ENCODE measurements at places on chromosomes 3 and 15.

DNA sequence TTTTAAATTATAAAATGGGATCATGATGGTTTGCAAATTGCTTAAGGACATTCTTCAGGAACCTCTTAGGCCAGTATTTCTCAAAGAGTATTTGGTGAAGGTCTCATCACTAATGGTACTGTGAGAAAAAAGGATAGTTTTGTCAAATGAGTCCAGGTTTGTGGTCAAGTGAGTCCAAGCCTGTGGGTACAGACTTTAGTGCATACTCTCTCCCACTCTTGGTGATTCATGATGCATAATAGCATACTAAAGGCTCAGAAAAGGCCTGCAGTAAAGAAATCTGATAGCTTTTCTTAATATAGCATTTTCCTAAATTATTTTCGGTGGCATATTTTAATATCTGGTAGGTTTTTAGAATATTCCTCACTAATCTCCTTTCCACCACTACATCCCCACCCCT lies 20.0 kb downstream of the BOC start:
- no peak for DNase-seq

GRCh38 chr3:70882104-70882503 lies 569.7 kb upstream of the MDFIC2 start:
- no peak for DNase-seq

DNA sequence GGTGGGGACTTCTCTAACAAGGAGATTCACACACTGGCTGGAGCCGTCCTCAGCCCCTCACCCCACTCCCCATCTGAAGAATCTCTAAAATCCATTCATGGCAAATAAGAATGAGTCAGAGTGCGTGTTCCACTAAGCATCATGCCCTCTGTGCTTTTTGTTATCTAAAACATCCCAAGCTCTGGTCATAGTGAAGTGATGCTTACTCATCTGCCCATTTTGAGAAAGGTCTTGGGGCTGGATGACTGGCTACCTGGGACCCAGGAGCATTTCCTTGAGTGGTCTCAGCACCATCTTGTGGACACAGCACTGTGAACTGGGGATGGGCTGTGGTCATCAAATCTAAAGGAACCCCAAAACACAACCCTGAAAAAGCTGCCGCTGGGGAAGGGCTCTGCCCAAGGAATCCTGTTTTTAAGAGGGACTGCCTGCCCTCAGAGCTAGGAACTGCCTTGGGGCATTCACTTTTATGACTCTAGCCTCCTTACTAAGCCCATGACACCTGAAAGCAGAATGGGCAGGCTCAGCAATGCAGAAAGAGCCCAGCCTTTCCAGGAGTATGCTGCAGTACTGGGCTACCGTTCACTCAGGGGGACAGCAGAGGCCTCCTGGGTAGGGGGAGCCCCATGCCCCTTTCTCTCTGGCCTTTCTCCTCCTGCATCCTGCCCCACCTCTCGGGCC lies 53.5 kb downstream of the ZBTB38 start:
- no peak for DNase-seq

DNA sequence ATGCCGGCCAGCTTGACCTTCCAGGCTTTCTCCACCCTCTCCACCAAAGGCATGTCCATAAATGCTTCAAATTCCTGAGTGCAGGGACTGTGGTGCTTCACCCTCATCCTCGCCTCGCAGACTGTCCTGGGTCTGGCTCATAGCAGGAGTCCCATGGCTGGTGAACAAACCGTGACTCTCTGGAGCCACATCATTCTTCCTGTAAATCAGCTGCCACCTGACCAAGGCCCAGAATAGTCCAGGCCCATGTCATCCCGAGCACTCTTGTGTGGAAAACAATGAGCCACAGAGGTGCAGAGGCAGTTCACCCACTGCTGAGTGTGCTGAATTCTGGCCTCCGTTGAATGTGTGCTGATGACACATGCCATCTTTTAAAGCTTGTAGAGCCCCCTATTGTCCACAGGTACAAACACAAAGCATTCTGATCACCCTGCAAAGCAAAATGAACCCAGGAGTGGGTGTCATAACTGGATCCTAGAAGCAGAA lies 68.6 kb downstream of the ABHD5 start:
- peak; percentile 11 for DNase-seq

GRCh38 chr15:59274126-59274970 lies 67.7 kb downstream of the LDHAL6B start:
- DNase-seq = no peak

- no peak for DNase-seq
These were observed 263.4 kb downstream of the MCTP2 start for GRCh38 chr15:94494732-94495131.

GRCh38 chr15:58405865-58406264 lies 25.9 kb upstream of the LIPC start:
- no peak for DNase-seq

- DNase-seq = no peak
These were observed 495.1 kb downstream of the IL5RA start for GRCh38 chr3:2615080-2615479.

DNA sequence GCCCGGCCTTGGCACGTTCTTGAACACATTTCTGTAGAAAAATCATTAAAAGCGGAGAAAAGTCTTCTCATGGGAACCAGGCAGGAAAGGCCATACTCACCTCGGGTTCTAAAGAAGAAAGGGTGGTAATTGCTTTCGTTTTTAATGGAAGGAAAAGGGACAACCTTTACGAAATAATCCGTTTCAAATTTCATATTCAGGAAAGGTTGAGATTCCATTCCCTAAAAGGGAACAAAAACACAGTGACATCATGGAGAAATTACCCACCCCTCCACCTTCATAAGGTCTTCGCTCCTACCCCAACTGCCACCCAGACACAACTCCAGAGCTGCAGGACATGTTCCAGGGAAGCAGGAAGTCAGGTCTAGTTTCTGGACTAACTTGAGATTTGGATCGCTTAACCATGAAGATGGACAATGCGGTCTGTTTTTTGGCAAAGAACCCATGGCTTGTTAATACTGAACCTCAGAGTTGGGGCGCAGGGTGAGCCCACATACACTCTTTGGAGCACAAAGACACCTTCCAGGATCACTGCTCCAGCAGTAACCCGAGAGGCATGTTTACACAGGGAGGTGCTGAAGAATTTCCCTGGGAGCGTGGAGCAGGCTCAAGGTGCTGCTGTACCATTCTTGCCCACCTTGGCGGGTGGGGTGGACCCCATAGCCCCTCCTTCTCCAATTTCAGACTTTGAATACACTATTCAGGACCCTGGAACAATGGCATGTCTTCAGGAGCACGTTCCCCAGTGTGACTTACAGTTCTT lies 49.2 kb downstream of the SPATA12 start:
- DNase-seq = no peak

GRCh38 chr3:11291808-11292207 lies 19.6 kb downstream of the ATG7 start:
- DNase-seq = no peak

- no peak for DNase-seq
These were observed 10.1 kb upstream of the GOLGB1 start for GRCh38 chr3:121759541-121760202.

- DNase-seq = peak; percentile 9
These were observed 70.7 kb downstream of the CYP19A1 start for GRCh38 chr15:51267703-51268083.

GRCh38 chr3:103904991-103905390 lies 1461.7 kb upstream of the ALCAM start:
- no peak for DNase-seq

- no peak for DNase-seq
These were observed 175.8 kb upstream of the P2RY1 start for GRCh38 chr3:152658977-152659720.

DNA sequence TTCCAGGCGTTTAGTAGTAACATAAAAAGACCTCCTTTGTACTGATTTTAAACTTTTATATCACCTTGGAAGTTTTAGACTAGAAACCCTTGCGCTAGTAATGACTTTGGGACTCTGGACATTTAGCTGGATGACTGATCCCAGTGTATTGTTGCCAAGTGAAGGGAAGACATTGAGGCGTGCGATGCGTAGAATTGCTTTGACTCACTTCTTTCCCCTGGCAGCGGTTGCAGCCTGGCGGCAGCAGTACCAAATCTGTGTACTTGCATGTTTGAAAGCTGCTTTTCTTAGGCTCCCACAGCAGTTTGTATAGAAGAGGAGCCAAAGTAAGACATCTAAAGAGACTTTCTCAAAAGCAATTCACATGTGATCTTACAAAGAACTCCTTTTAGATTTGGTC lies 151.6 kb downstream of the BBX start:
- no peak for DNase-seq

DNA sequence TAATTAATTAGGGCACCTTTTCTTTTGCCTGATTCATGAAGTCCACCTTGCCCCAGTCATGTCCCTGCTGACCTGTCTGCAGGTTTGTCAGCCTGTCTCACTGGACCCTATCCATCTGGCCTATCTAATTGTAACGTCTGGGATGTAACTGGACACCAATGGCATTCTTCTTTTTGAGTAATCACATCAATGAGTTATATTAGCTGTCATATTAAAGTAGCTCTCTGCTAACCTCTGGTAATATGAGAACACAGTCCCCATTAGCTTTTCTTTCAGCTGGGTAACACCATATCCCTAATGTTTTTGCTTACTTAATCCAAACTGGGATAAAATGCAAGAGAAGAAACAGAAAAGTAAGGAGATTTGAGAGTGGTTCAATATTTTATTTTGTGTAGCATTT lies 166.2 kb upstream of the VEPH1 start:
- no peak for DNase-seq

DNA sequence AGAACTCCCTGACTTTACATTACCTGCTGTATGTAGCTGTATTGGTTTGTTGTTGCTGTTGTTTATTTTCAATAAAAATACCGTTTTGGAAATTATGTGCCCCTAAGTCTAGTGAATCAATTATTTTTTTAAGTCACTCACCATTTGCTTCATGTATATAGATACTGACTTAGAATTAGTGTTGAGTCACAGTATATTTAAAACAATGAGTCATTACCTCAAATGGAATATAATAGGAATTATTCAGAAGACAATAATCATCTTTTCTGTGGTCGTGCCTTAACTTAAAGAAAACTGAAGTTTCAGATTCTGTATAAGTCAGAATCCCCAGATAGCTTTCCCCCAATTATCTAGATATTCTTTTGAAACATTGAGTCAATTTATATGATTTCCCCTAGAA lies 21.0 kb upstream of the ALDH1A2 start:
- DNase-seq = no peak

- no peak for DNase-seq
These were observed 15.1 kb upstream of the RFTN1 start for GRCh38 chr3:16528581-16528993.

GRCh38 chr15:66894986-66895780 lies 170.2 kb upstream of the SMAD3 start:
- no peak for DNase-seq

- no peak for DNase-seq
These were observed 68.5 kb upstream of the SGO1 start for GRCh38 chr3:20254268-20255117.

GRCh38 chr3:64038253-64038767 lies 15.0 kb upstream of the PSMD6 start:
- no peak for DNase-seq

DNA sequence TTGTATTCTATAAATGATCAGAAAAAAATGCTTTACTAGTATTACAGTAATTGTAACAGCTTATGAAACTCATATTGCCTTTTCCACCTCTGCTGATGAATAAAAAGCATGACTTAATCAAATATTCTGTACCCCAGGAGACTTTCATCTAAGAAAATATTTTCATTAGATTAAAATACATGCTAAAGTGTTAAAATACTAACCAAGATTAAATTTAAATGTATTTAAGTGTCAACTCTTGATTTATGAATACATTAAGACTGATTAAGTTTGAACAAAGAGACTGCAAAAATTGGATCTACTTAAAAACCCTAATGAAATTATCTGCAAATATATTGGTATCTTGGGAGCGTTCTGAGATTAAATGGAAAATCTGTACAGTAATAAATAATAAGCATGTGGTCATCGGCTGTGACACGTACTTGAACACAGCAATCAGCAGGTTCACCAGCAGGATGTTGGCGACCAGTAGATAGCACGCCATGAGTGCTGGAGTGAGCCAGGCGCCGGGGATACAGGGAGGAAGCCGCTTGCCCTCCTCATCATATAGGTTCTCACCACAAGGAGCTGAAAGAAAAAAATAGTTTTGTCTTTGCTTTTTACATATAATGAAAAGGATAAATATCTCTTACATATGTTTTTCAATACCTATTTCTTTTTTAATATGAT lies 36.6 kb upstream of the MTMR10 start:
- no peak for DNase-seq

DNA sequence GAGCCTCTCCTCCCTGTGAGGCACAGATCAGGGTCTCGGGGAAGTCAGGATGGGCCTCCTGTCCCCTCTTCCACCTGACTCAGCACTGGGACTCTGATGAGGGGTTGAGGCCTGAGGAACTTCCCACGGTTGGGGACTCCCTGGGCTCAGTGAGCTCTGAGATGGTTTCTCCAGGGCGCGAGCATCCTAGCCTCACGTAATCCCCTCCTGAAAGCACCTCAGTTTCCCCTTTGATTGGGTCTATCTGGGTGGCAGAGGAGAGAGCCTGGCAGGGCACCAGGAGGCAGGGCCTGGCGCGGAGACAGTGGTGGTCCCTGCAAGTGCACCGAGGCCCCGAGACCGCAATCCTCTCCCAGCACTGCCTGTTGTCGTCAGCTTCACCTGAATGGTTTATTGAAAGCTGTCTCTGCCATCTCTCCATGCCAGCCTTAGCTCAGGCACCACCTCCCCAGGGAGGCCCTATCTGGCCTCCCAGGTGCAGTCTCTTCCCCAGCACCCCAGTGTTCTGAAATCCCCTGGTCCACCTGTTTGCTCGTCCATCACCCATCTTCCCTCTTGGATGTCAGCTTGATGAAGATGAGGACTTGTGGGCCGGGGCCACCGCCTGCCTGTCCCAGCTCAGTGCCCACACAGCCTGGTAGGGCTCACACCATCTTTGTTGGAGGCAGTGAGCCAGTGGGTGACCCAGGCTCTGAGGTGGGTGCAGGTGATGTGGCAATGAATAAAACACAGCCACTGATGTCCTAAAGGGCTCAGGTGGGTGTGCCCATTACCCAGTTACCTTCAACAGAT lies 52.2 kb upstream of the PCSK6 start:
- DNase-seq = no peak

DNA sequence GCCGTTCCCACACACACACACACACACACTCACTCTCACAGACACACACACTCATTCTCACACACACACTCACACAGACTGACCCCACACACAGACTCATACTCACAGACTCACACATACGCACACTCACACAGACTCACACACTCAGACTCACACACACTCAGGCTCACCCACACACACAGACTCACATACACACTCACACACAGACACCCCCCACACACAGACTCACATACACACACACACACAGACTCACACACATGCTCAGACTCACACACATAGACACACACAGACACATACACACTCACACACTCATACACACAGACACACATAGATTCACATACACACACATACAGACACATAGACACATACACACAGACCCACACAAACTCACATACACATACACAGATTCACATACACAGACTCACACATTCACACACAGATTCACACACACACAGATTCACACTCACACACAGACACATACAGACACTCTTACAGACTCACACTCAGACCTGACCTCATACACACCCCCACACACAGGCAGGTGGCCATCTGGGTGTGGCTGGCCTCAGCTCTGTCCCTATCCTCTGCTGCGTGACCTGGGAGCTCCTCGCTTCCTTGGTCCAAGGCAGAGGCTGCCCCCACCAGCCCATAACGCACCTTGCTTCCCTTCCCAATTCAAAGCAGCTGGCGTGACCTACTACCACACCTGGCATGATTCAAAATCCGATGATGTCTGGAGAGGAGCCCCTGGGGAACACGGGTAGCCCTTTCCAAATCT lies 1.9 kb downstream of the C3orf22 start:
- no peak for DNase-seq

Measured in stimulated activated CD4-positive, alpha-beta T cell treated with anti-CD3 and anti-CD28 coated beads, Interleukin-15, amount 100 ng/mL, for 24 hours (primary cell).